Small intestine (tissue), 16 donors: ENCODE measurements at places on chromosomes 4 and X.

GRCh38 chr4:119559044-119559647, 69.5 kb downstream of the PDE5A start:
- DNase-seq = peak; percentile 56

GRCh38 chr4:145552181-145552822, 66.9 kb upstream of the MMAA start:
- DNase-seq = no peak

- peak; percentile 28 for DNase-seq
Measured at GRCh38 chr4:168208957-168209614, 109.5 kb downstream of the DDX60 start.

DNA sequence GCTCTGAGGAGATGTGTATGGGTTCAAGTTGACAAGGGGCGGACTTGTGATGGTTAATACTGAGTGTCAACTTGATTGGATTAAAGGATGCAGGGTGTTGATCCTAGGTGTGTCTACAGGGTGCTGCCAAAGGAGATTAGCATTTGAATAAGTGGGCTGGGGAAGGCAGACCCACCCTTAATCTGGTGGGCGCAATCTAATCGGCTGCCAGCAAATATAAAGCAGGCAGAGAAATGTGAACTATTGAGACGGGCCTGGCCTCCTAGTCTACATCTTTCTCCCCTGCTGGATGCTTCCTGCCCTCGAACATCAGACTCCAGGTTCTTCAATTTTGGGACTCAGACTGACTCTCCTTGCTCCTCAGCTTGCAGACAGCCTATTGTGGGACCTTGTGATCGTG, 26.7 kb upstream of the SMIM10L2A start:
- no peak for DNase-seq
